Muscle of leg (tissue), 16 donors: ENCODE measurements at places on chromosomes 2 and 18. TPM values are rescaled to one million over a fixed set of nuclear protein-coding genes. Genes with fewer than 3 reads are reported as not detected.

GRCh38 chr2:3277748-3278520 lies 99.7 kb downstream of the EIPR1 start:
- DNase-seq: no peak

DNA sequence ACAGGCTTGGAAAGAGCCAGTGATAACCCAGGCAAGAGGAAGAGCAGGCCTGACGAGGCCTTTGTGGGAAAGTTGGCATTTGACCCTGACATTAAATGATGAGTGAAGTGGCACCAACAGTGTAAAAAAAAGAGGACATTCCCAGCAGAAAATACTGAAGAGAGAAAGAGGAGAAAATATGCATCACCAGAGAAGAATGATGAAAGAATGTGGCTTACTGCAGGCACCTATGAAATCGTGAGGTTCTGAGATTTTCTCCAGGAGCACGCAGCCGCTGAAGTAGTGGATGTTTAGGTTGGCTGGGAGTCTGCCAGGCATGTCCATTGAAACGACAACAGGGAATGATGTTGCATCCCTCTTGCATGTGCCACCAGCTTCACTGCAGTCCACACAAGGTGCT lies 13.8 kb downstream of the EHD3 start:
- no peak for DNase-seq

- no peak for DNase-seq
Observed at GRCh38 chr18:40529478-40529877, 1425.6 kb upstream of the PIK3C3 start.

DNA sequence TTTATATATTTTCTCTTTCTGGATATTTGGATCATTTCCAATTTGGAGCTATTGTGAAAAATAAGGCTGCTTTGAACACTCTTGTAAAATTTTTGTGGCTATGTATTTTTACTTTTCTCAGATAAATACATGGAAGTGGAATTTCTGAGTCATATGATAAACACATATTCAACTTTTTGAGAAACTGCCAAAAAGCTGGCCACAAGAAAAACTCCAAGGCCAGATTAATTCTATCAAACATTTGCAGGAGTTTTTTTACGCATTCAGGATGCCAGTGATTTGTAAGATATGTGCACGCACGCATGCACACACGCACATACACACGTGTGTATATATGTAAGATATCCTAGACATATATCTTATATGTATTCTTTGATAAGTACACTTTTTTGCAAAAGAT lies 477.5 kb upstream of the SPHKAP start:
- DNase-seq: no peak

Gene VSNL1
- 2.3 TPM for total RNA-seq

Gene ZSWIM2
- not detected for total RNA-seq

Gene UGT1A8
- total RNA-seq: not detected
